ENCODE measurements at places on chromosomes 2 and 18.

DNA sequence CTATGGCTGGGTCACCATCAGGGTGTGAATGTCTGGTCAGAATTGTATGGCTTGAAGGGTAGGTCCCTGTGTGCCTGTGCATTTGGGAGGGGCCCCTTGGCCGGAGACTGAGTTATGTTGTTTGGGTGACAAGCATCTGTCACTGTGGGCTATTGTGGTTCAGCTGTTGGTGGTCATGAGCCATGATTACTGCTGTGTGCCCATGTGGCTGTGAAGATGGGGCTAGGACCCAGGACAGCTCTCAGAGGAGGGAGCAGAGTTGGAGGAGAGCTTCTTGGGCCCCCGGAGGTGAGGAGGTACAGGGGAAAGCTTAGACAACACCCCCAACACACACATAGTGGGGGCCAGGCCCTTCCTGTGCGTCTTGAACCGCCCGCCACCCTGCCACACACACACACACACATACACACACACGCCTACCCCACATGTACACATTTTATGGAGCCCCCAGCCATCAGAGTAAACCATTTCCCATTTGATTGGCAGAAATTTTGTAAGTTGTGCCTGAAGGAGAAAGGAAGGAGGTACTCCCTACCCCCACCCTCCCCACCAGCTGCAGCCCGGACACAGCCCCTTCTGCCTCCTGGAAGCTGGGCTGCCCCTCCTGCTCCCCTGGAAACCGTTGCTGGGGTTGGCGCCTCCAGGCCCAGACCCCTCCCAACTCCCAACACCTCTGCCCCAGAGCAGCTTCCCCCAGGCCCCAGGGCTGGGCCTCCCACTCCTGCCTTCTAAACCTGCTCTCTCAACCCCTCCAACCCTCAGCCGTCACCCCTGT is 2.0 kb downstream of the GAREM2 start:
- DNase-seq: no peak

DNA sequence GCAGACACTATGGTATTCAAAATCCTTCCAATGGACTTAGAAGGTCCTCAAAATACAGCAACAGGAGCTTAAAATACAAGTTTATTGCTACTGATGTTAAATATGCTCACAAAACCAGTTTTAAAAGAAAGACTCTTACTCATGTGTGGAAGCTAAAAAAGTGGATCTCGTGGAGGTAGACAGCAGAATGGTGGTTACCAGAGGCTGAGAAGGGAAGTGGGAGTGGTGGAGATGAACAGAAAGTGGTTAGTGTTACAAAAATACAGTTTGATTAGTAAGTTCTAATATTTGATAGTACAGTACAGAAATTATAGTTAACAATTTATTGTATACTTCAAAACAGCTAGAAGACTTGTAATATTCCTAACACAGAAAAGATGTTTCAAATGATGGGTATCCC is 12.1 kb downstream of the ADAM17 start:
- DNase-seq: no peak

- DNase-seq: no peak
Observed at GRCh38 chr2:216051350-216051749, 30.3 kb downstream of the PECR start.

GRCh38 chr18:11993264-11993916 is 12.1 kb downstream of the IMPA2 start:
- DNase-seq: no peak

DNA sequence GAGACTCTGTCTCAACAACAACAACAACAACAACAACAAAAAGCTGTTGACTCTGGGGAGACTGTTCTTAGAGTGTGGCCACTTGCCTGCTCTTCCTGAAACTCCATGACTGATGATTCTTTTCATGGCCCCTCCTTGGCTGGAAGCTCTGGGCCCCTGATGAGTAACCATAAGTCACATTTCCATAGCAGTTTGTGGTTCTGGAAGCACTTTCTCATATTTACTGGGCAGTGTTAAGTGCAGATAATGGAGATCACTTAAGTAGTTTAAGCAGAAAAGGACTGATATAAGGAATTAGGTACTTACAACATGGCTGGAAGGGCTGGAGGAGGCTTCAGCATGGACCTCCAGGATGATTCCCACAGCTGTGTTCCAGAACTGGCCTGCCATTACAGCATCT is 147.3 kb upstream of the DLX2 start:
- DNase-seq: no peak

DNA sequence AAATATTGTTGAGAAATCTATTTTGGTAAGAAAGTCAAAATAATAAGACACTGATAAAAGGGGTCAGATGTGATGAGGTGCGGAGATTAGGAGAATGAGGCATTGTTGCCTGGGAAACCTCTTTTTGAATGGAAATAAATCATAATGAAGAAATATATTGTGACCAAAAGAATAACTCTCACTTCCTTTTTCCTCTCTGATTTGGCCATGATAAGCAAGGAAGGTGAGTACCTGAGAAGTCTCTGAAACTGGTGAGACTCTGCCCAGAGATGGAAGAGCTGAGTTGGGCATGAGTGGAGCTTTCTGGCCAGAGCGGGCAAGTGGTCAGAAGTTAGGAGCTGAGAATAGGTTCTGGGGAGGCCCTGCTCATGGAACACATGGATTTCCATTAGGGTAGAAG is 11.8 kb downstream of the LAMA3 start:
- DNase-seq: no peak

Measured in CD4-positive, alpha-beta T cell treated with Interleukin-21 for 1 hour (primary cell).